Renal cortical epithelial cell (primary cell): ENCODE measurements at places on chromosomes 3 and 15.
A peak's percentile ranks its signal among the peaks of the same experiment; 100 is the strongest.

GRCh38 chr3:143170676-143171075, 51.1 kb downstream of the CHST2 start:
- no peak for DNase-seq

DNA sequence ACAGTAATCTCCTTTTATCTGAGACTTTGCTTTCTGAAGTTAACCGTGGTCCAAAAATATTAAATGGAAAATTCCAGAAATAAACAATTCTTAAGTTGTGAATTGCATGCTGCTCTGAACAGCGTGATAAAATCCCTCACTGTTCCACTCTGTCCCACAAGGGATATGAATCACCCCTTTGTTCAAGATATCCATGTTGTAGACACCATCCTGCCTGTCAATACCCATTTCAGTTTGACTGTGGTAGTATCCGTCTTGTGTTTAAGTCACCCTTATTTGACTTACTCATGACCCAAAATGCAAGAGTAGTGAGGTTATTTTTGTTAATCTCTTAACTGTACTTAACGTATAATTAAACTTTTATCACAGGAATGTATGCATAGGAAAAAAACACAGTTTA, 435.0 kb downstream of the SHQ1 start:
- no peak for DNase-seq

DNA sequence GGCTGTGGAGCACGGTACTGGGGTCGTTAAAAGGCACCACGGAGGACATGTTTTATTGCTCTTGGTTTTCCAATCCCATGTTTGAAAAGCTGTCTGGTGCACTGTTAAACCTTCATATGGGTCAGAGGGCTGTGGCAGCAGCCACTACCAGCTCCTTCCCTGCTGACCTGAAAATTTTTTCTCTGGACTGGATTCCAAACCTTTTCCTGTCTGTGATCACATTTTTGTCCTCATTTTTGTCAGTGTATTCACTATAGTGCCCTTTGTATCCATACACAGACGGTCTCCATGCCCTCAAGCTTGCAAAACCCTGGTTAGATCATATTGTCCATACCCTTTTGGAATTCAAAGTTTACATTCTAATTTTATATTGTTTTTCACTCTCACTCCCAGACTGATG, 70.5 kb downstream of the NME9 start:
- DNase-seq = no peak

GRCh38 chr3:105774444-105775180, 94.2 kb downstream of the CBLB start:
- DNase-seq = no peak

GRCh38 chr15:42503825-42504224, 8.4 kb downstream of the SNAP23 start:
- DNase-seq = no peak

GRCh38 chr15:39283531-39283930, 297.3 kb upstream of the THBS1 start:
- DNase-seq = no peak

- DNase-seq = peak; percentile 62
These were observed 6.7 kb downstream of the NANOGP8 start for GRCh38 chr15:35078221-35078915.

GRCh38 chr3:73808862-73809509, 184.2 kb upstream of the PDZRN3 start:
- no peak for DNase-seq

GRCh38 chr3:190618330-190619030, 104.6 kb downstream of the IL1RAP start:
- DNase-seq = no peak

DNA sequence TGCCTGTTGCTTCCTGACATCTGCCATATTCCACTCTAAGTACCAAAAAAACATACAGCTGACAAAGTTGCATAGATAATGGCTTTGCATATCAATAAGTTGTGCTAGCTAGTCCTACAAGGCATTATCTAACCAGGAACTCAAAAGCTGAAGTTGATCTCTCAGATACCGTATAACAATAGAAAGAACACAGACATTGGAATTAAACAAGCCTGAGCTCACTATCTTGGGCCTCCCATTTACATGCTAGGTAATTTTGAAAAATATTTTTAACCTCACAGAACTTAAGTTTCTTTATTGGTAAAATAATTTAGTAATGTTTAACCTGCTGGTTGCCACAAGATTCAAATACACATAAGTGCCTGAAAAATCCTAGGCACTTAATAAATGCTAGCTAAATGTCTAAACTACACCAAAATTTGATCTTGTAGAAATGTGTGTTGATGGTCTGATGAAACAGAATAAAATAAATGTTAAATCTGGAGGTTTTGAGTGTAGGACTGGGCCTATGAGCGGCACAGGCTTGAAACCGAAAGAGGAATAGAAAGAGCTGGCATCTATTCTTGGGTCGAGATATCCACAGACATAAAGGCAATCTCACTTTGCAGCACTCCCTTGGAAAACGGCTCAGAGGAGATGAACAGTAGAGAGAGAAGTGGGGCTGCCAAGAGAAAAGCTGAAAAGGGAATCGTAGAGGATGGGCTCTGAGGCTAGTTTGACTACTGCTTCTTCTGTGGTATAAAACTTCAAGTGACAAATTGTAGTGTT, 29.9 kb upstream of the TTC14 start:
- DNase-seq = no peak

- DNase-seq = no peak
These were observed 166.6 kb downstream of the TLE3 start for GRCh38 chr15:69931156-69931555.

DNA sequence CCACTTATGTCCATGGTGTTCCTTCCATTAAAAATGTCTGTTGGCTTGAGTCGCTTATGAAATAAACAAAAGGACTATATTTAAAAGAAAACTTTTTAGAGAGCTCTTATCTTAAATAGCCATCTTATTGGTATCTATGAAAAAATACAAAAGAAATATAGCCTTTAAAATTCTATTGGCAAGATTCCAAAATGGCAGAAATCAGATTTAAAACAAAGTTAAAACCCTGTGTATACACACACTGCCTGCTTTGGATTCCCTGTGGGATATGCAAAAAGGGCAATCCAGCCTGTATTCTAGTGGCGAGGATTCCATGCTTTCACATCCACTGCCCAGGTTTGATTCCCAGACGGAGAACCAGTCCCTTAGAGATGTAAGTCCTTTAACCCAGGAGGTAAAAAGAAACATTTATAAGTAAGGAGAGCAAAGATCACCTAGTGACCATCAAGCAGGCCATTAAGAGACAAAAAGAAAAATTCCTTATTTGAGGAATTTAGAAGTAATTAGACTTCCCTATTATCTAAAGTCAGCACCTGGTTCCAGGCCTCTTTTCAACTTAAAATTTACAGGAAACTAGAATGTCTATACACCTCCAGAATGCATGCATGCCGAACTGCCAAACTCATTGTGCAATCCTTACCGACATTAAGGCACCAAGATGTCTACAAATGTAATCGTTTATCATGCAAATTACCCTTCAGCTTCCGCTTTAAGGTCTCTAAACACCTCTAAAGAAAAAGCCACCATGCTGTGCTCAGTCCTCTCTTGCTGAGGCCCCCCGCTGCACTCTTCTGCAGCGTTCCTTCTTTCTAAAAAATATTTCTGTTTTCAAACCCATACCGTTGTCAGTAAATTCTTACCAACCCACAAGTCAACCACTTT, 69.6 kb upstream of the STRIT1 start:
- DNase-seq = no peak

DNA sequence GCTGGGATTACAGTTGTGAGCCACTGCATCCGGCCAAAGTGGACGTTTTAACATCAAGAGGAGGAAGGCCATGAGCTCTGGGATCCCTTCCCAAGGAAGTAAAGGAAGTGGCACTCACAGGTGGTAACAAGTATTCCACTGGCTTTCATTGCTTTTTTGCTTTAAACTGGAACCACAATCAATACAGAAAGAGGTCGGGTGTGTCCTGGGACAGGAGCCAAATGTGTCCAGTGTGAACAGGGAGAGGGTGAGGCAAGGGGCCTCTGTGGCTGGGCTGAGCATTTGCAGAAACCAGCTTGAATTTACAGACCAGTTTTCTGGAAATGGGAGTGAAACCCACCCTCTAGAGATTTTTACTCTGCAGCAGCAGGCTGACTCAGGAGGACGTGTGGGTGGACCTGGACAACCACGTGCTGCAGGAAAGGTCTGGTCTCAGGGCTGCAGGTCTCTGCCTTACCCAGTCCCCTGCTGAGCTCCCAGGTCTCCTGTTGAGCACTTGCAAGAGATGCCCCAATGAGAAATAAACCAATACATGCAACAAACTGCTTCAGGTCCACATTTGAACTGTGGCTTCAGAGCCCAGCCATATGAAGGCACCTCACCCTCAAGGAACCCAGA, 42.8 kb upstream of the TMEM115 start:
- no peak for DNase-seq

- DNase-seq = no peak
These were observed 388 bp downstream of the DAPK2 start for GRCh38 chr15:64045774-64046420.

GRCh38 chr15:92662762-92663161, 7.2 kb upstream of the FAM174B start:
- no peak for DNase-seq

GRCh38 chr15:35127717-35128116, 42.6 kb upstream of the NANOGP8 start:
- DNase-seq = no peak

DNA sequence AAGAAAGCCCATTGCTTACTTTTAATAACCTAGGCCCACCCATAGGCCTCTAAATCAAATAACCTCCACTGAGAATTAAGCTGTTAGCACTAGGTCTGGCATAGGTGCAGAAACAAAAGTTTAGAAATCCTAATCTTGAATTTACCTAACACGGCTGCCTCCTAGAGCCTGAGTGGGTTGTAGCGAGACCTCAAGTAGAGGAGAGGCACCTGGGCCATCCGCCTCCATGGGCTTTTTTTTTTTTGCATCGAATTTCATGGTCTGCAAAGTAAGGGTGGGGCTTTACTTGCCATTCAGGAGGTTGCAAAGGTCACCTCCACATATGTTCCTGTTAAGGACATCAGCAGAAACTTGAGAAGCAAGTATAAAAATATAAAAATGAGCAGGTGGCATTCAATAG, 6.6 kb upstream of the TPM1 start:
- no peak for DNase-seq

- peak; percentile 97 for DNase-seq
These were observed 247.7 kb downstream of the ZBTB20 start for GRCh38 chr3:114899186-114899931.

DNA sequence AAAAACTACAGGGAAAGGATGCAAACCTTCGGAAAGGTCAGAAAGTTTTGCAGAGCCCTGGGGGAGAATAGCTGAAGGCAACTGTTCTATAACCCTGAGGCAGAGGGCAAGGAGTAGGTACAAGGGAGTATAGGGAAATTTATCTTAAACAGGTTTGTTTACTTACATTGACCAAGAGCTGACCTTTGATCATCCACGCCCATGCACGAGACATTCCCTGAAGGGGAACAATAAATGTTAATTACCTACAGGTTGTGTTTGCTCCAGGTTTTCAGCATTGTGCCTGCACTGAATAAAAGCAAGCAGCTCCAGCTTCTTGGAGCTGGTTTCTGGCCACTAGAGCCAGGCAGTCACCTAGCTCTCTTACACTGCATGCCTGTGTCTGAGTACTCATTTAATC, 524.5 kb upstream of the TGFBR2 start:
- DNase-seq = peak; percentile 36

DNA sequence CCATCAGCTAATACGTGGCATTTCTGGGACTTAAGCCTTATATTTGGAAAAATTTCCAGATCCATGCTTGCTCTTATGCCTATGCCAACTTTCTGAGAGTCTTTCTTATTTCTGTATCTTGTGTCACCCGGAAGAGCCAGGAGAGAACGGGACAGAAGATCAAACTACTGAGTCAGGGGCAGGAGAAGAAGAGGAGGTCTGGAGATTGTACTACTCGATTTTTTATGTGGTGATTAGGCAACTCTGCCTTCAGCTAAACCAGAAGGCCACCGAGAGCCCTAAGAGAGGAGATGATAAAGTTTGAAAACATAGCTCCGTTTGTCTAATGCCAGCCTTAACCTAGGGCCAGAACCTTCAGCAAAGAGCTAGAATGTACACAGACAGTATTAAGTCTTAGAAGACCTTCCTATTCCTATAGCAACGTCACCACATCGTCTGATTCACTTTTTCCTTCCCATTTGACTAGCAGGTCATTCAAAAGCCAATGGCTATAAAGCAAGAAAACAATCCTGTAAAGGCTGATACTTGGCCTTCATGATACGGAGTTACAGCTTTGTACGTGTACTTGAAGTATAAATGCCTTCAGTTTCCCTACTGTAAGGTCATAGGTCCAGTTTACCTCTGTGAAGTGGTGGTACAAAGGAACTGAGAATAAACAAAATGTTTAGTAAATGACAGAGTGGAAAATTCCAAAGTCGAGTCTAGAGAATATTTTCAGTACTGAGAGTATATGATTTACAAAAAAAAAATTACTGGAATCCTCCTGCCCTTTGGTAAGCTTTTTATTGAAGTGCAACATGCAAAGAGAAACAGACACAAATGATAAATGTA, 96.1 kb upstream of the ICE2 start:
- DNase-seq = no peak

DNA sequence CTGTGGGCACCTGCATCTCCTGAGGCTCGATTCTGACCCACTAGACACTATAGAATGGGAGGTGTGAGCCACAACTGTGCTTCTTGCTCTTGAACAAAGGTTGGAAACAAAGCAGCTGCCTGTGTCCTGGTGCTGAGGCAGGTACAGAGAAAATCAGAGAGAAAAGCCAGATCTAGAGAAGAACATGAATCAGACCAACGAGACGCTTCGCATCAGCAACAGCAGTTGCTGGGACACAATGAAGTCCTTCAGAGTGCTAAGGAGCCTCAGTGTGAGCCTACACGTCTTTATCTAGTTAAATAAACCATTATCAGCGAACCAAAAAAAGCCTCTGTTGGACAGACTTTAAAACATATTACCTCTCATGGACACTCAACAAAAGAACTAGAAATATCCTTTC, 86.3 kb upstream of the MEX3B start:
- DNase-seq = no peak

- DNase-seq = no peak
These were observed 10.0 kb downstream of the PLXND1 start for GRCh38 chr3:129596194-129597086.

- no peak for DNase-seq
These were observed 14.2 kb upstream of the MB21D2 start for GRCh38 chr3:192931825-192932224.

DNA sequence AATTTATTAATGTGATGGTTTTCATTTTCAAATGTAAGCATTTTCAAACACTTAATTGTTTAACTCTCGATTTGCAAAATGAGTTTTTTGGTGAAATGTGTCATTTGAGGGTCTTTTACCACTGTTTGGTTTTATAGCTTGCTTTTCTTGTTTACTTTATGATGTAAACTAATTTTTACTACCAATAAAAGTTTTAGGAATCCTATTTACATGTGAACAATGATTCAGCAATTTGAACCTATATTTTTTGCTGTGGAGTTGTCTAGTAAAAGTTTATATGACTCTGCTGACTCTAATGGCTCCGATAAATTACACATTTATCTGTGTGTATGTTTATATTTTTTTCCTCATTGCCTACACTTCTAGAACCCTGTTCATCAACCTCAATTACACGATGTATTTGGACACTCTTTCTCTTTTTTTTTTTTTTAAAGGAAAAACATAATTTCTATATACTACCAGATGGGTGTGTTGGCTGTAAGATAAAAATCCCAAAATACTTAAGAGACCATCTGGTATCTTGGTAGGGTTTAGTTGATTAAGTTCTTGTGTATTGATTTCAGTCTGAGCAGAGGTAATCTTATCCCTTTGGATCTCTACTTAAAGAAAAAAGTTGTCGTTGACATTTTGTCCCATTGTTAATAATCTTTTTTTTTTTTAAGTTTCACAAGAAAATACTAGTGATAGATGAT, 89.5 kb downstream of the PTPRG start:
- DNase-seq = no peak
